ENCODE measurements at places on chromosomes 7 and 10.
A peak's percentile ranks its signal among the peaks of the same experiment; 100 is the strongest.

- no peak for DNase-seq
Observed at GRCh38 chr10:34809796-34810195, 5.3 kb downstream of the PARD3 start.

GRCh38 chr7:110693344-110693743, 397.6 kb upstream of the LRRN3 start:
- DNase-seq: no peak

DNA sequence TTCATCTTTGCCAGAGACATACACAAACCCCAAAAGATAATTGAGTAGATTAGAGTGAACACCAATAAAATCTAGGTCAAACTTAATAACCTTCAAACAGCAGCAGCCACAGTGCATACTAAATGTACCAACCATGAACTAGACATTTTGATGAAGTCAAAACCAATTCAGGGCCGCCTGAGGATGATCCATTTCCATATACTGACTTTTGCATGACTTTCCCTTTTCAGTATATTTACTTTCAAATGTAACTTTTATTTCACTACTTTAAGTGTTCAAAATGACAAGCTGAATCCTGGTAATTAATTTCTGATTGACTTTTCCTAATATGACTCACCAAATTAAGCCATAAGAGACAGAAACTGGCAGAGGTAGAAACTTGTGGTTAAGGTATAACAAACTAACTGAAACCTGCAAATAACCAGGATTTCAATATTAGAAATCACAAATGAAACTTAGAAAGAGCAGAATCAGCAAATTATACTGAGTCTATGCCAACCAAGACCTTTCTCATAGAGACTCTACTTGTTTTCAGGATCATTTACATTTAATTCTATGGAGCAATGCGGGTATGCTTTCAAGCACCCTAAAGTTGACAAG, 171.9 kb upstream of the LRRN3 start:
- no peak for DNase-seq

DNA sequence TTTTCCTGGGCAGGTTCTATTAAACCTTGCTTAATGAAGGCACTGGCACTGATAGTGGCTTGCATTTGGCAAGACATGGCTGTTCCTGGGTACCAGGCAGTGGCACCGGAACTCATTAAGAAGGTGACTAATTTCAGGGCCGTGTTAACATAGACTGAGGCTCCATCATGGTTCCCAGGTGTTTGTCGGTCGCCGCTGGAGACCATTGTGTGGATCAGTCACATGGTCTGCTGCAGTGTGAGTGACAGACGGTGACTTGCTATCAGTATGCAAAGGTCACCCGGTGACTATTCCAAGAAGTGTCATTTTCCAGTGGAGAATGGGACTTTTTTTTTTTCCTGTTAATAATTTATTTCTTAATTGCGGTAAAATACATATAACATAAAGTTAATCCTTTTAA, 106.3 kb downstream of the INSYN2A start:
- no peak for DNase-seq

- no peak for DNase-seq
Observed at GRCh38 chr7:74371381-74372341, 82.0 kb upstream of the GTF2IRD1 start.

DNA sequence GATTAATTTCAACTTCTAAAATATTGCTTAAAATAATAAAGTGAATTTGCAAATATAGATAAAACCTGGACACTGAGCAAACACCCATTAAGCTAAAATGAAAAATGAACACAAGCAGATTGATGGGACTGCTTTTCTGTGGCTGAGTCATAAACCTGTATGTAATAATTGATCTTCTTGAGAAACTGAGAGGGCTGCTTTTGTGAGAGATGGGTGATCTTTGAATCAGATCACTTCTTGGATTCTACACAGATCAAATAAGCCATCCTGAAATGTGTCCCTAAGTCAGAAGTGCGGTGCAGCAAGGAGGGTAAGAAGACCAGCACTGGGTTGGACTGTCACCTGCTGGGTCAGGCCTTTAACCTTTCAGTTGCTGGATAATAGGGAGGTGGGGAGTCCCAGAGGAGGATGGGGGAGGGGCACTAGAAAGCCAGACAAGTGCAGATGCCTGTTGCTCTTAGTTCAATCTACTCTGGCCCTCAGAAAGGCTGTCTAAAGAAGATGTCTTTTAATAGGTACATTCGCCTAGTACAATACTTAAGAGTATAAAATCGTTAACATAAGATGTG, 178.2 kb upstream of the NAMPT start:
- DNase-seq: no peak

DNA sequence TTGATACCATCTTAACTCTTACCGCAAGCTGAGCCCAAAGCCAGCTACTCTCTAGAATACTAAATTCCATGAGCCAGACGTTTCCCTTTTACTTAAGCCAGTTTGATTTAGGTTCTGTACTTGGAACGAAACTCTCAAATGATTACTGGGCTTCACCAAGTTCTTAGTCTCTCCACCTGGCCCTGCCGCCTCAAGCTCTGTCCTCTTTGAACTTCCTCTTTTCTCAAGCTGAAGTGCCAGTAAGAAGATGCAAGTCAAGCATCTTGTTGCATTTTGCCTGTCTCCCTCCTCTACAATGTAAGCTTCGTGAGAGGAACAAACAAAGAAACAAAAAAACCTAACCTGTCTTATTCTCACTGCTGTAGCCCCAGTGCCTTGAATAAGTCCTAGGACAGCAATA, 358.2 kb upstream of the NPVF start:
- DNase-seq: no peak

DNA sequence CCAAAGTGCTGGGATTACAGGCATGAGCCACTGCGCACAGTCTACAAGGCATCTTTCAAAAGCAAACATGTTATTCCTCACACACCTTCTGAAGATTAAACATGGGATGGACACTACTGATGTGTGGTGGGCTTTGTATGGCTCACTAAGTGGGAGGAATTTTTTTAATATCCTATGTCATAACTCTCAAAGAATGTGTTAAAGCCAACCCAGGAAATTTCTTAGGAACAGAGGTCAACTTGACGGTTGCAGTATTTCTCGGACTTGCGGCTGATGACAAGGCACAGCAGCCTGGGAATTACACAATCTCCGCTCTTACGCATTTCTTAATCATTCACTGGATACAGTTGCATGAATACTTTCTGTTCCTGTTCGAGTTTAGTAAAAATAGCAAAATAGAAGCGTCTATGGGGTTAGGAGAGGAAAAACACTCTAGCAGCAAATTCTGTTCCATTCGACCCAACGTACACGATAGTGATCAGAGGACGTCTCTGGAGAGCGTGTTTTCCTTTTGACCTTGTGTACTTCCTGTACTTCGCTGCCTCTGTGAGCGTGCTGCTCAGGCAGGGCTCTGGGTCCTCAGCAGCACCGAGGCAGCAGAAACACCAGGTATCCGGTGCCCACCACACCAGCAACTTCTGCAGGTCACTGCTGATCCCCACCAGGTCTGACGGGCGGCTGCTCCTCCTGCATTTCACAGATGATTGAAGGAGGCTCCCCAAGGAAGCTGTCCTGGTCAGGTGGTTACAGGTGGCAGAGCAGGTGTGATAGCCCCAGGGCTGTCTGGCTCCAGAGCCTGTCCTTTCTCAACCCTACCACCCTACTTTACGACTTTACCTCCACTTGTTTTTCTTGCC, 26.4 kb upstream of the SRGN start:
- DNase-seq: peak; percentile 34

GRCh38 chr10:103678178-103678526, 177.2 kb downstream of the SH3PXD2A start:
- peak; percentile 90 for DNase-seq

GRCh38 chr10:11931038-11931437, 107.9 kb downstream of the PROSER2 start:
- no peak for DNase-seq

GRCh38 chr7:37419496-37419895, 29.2 kb downstream of the ELMO1 start:
- no peak for DNase-seq

DNA sequence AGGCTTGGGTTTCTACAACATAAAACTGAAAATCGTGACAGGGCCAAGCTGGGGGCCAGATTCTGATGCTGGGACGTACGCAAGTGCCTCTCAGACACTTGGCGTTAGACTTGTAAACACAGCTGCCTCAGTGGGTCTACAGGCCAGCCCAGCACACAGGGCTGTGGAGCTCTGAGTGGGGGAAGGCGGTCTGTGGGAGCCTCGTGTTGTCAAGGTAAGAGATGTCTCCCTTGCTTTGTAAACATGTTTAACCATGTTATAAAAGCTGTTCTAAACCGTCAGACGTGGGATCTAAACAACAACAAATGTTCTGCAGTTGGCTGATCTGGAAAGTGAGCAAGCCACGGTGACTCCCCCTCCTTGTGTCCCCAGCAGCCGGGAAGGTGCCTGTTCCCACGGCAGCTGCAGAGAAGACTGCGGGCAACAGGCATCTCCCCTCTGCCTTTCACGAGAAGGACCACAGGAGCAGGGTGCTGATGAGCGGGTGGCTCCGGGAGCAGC, 67.8 kb downstream of the ZRANB1 start:
- no peak for DNase-seq

- DNase-seq: no peak
Observed at GRCh38 chr10:71705582-71705981, 14.0 kb downstream of the C10orf105 start.

DNA sequence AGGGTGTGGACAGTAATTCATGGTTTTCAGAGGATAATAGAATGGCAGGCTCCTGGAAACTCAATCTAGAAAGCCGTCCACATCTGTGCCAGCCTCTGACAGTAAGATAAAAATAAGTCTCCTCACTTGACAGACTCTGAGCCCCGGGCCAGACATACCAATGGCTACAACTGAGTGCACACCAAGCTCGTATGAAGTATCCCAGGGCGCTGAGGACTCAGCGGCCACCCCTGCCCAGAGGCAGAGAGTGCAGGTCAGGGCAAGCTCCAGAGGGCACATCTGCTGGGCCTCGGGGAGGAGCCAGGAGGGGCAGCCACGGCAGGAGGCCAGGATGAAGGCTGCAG, 262.8 kb upstream of the TCERG1L start:
- no peak for DNase-seq

GRCh38 chr10:106175760-106176377, 988.6 kb downstream of the SORCS1 start:
- no peak for DNase-seq

DNA sequence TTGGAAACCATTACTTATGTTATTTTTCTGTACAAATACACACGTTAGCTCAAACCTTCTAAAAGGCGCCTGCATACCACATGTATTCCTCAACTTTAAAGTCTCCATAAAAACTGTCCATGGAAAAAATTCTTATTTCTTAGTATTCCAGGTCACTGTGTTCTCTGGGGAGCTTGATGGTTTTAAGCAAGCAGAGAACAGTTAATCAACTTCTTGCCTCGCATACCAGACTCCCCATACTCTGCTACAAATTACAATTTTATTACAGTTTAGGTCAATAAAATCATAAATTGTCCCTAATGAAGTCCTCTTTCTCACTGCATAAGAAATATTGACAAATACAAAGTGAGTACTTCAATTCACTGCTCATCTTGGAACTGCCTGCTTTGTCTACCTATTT, 77.0 kb upstream of the GPR22 start:
- no peak for DNase-seq
